ENCODE measurements at places on chromosomes 3 and 15. TPM values are rescaled to one million over a fixed set of nuclear protein-coding genes. Genes with fewer than 3 reads are reported as not detected.

DNA sequence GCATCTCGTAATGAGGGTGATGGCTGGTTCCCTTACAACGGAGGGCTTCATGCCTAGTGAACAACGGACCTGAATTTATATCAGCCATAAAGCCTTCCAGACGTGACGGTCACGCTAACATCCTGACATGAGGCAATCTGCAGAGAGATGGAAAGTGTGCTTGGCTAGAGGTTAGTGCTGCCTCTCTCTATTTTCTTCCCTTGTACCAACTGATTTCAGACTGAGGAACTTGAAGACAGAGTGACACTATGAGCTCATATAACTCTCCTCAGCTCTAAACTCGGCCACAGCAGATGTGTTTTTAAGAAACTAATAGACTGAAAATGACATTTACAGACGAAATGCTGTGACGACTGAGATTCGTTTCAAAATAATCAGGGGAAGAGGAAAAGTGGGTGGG lies 122.4 kb downstream of the XXYLT1 start:
- DNase-seq, result no peak

- no peak for DNase-seq
Observed at GRCh38 chr3:179687967-179688535, 35.2 kb downstream of the USP13 start.

DNA sequence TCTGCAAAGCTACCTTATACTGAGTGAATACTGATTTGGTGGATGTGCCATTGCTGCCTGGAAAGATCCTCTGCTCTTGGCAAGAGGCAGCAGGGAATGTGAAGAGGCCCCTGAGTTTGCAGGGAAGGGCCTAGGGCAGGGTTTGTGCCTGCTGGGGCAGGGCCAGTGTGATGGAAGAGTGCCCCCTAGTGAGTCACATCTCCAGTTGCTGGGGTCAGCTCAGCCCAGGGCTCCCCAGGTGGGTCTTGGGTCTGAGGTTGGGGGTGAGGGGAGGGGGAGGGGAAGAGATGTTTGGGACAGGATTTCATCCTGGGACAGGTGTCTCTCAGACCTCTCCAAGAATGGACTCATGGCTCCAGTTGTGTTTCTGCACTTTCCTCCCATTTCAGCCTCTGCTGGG lies 4.1 kb upstream of the AMOTL2 start:
- no peak for DNase-seq

DNA sequence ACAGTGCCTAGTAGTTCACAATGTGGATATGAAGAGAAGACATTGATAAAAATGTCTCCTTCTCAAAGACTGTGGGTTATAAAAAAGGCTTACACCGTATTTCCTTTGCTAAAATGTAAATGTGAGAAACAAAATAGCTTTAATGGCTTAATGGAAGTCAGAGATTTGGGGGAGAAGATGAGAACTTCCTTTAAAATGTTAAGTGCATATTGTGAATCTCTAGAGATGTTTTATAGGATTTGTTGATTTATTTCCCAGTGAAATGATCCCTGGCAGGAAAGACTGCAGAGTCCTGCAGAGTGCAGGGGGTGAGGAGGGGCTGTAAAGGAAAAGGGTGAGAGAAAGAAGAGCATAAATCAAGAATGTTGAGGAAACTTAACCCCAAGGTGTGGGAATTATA lies 305.1 kb downstream of the GAP43 start:
- no peak for DNase-seq

DNA sequence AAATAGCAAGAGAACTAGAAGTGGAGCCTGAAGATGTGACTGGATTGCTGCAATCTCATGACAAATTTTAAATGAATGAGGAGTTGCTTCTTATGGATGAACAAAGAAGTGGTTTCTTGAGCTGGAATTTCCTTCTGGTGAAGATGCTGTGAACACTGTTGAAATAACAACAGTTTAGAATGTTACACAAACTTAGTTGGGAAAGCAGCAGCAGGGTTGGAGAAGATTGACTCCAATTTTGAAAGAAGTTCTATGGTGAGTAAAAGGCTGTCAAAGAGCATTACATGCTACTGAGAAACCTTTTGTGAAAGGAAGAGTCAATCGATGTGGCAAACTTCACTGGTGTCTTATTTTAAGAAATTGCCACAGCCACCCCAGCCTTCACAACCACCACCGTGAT lies 220.9 kb upstream of the LRRFIP2 start:
- DNase-seq, result no peak

DNA sequence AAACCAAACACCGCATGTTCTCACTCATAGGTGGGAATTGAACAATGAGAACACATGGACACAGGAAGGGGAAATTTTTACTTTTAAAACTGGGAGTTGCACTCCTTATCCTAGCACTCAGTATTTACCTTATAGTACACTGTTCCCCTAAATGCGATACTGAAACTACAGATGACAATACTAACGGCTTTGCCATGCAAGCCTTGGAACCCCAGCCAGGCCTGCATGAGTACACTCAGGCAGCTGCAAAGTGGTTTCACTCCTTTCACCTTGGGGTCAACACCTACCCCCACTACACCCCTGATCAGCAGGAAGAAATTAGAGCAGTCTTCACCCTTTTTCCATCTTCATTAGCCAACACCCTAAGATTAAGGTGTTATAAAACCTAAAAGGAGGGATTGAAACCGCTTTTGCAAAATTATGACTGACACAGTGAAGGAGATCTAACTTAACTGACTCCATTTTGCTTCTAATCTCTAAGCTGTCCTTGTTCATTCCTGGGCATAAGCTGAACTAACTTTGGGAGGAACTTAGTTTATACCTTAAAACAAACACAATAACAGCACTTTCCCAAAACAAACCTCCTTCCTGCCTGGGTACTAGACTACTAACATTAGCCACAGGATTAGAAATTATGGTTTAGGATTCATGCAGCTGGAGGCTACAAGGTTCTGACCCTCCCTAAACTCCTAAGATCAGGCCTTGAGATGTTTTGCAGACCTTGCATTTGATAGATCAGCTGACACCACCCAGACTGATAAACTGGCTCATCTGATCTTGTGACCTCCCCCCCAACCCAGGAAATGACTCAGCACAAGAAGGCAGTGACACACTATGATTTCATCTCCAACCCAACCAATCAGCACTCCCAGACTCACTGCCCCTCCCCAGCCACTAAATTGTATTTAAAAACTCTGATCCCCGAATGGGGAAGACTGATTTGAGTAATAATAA lies 452.1 kb upstream of the PPP2R3A start:
- DNase-seq, result no peak

DNA sequence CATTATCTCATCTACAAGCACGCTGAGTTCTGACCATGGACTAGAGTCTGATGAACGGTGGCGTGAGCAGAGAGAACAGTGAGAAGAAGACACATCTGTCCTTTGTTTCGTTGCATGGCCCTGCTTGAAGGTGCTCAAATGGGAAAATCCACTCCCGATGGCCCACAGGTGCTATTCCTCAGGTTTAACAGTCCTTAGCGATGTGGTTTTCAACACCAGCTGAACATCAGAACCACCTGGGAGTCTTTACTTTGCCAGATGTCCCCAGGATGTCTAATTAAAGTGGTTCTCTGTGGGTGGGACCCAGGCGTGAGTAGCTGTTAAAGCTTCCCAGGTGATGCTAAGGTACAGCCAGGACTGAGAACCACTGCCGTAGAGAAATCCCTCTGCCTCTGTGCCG lies 13.0 kb downstream of the ADAMTS17 start:
- DNase-seq, result no peak

- no peak for DNase-seq
Observed at GRCh38 chr15:95451938-95452337, 878.6 kb upstream of the NR2F2 start.

DNA sequence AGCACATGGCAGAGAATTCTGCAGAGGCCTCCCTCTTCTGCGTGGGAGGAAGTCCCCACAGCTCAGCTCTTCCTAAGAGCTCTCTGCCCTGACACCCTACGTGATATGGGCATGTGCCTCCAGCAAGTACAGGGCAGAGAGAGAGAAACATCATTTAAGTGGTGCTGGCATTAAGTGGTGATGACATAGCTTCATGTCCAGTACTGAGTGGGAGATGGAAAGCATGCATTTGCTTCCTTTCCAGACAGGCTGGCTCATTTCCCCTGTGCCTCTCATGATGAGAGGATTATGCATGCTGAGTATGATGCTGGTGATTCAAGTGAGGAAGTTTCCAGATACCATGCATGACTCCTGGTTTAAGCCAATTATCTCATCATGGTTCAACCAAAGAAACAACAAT lies 26.9 kb downstream of the BFSP2 start:
- no peak for DNase-seq

The ATXN7 gene
- total RNA-seq, result 27.0 TPM

The CFAP20DC gene
- total RNA-seq, result 1.3 TPM

Measured in skin of body (tissue), 3 donors.